HT1080 (cell line): ENCODE measurements at places on chromosomes 1 and 21.
A peak's percentile ranks its signal among the peaks of the same experiment; 100 is the strongest.

DNA sequence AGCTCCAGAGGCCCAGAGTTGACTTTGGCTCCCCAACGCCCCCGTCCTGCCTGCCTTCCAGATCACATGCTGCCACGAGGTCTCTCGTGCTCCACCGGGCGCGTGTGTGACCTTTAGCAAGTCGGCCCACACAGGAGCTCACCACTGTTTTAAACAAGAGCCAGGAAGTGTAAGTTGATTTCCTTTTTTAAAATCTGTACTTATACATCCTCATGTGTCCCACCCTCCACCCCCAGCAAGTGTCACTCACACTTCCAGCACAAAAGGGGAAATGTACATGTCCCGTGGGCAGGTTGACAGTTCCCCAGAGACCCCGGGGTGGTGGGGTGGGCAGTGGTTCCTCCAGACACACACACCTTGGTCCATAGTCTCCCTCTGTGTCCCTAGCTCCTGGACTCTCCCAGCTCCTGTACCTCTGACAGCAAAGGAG, 84.4 kb downstream of the STUM start:
- DNase-seq: no peak

- DNase-seq: peak; percentile 39
Measured at GRCh38 chr1:175154629-175155472, 37.7 kb downstream of the KIAA0040 start.

- DNase-seq: no peak
Measured at GRCh38 chr1:210822932-210823331, 311.0 kb downstream of the KCNH1 start.

- peak; percentile 55 for DNase-seq
Measured at GRCh38 chr1:1347663-1348419, 1.4 kb downstream of the DVL1 start.

DNA sequence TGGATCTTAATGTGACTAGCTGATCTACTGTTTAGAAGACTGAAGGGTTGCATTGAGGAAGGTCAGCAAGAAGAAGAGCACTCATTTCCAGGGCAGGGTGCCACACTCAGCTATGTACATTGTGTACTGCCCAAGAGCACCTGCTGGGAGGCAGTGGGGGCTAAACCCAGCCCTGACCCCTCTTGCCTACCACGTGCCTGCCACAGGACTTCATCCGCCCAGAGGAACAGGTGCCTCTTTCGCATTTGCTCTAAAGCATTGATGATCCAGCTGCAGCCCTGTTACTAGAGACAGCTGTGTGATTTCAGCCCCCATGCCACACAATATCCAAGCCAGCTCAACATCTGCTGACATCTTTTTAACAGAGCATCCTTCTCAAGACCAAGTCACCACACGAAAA, 341.8 kb downstream of the LMX1A start:
- no peak for DNase-seq

- no peak for DNase-seq
Measured at GRCh38 chr21:38995731-38996130, 187.5 kb downstream of the PSMG1 start.

DNA sequence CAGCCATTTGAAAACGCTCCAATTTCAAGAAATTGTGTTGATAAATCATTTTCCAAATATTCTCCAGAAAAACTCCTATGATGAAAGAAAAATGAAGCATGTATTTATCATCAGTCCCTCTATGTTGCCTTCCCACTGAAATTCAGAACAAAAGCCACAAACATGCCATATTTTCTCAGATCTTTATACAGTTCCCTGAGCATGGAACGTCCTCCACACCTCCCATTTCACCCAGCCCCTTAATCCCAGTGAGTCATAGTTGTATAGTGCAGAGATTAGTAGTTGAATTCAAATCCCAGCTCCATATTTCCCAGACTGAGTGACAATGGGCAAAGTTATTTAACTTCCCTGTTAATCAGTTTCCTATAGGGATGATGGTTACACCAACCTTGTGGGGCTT, 20.6 kb upstream of the NPL start:
- peak; percentile 56 for DNase-seq

DNA sequence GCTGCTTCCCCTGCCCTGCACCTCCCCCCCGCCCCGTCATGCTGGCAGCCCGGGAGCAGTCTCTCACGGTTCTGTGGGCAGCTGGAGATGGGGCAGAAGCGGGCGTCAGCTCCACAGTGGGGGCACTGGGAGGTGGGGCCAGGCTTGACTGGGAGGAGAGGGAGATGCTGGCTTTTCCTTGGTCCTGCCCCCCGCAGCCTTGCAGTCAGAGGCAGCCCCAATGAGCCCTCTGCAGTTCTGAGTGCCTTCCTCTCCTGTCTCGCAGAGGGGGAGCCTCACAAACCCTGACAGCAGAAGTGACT, 21.7 kb downstream of the ARHGEF10L start:
- peak; percentile 46 for DNase-seq

- DNase-seq: no peak
Measured at GRCh38 chr1:85445906-85446305, 19.1 kb downstream of the DDAH1 start.

DNA sequence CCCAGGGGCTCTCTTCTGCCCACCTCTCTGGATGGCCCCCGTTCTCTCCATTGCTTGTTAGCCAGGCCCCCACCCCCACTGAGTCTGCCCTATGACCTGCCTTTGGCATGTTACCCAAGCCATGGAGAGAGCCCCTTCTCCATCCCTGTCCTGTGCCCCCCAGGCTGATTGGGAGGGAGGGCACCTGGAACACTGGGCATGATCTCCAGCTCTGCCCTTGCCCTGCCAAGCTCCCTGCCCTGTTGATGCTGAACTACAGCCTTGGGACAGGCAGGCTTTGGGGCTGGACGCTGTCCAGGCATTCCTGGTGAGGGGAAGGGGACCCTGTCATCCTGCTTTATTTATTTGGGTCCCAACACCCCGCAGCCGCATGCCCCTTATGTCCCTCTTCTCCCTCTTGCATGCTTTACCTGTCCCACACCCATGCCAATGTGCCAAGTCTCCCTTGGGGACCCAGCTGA, 10.7 kb downstream of the TRIM46 start:
- no peak for DNase-seq

DNA sequence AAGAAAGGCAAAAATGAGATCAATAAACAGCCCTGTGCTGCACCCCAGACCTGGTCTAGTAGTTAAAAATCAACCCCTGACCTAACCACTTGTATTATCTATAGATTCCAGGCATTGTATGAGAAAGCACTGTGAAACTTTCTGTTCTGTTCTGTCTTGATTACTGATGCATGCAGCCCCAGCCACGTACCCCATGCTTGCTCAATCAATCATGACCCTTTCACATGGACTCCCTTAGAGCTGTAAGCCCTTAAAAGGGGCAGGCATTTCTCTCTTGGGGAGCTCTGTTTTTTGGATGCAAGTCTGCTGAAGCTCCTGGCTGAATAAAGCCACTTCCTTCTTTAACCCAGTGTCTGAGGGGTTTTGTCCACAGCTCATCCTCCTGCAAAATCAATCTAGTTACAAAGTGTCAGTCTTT, 24.2 kb upstream of the CD34 start:
- DNase-seq: no peak

DNA sequence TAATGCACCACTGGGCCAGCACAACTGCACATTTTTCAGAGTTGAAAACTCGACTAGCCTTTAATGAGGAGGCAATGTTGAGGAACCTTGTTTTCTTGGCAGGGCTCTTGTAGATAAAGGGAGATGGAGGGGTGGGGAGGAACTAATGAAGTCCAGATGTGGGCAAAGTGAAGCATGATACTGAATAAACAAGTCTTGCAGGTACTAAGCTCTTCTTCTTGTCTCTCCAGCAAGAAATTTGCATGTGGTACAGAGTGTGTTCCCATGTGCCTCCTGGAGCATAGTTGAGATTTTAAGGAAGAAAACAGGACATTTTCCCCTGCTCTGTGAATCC, 47.0 kb downstream of the PLPP3 start:
- no peak for DNase-seq

DNA sequence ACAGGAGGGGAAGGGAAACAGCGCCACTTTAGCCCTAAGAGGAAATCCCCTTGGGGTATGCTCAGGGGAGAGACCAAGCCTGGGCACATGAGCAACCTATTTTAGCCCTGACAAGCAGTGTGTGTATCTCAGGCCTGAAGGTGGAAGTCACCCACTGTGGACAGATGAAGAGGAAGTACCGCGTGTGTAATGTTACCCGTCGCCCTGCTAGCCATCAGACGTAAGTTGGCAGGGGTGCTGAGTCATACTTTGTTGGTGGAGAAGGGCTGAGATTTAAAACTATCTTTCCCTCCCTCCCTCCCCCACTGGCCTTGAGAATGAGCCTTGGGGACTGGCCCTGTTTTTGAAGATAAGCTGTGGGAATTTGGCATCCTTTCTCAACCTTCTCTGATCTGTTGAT, 11.2 kb downstream of the AGO1 start:
- DNase-seq: peak; percentile 60

DNA sequence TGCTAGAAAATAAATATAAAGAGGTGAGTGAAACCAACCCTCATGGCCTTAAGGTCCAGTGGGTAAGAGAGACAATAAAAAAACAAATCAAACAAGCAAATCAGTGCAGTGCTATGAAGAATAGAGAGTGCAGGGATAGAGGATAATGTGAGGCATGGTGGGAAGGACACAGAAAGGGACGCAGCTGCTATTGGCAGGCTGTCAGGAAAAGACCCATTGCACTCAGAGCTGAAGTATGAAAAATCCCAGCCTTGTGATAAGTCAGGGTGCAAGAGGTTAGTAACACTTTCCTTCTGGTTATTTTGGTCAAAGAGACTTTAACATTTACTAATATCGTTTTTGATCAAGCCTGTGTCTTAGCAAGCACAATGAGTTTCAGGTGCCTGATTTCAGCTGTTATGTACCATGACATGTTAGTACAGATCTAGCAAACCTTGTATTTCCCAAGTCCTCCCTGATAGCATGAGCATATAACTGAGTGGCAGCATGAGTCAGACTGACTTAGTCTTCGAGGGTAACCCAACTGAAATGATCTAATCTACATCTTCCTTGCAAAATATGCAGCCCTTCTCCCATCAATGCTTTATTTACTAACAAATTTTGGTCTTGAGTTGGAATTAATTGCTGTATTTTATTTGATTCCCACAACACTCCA, 31.7 kb downstream of the CHML start:
- peak; percentile 65 for DNase-seq

GRCh38 chr1:19444296-19445021, 40.9 kb downstream of the CAPZB start:
- no peak for DNase-seq

GRCh38 chr1:1562556-1563195, 12.0 kb downstream of the SSU72 start:
- DNase-seq: no peak

DNA sequence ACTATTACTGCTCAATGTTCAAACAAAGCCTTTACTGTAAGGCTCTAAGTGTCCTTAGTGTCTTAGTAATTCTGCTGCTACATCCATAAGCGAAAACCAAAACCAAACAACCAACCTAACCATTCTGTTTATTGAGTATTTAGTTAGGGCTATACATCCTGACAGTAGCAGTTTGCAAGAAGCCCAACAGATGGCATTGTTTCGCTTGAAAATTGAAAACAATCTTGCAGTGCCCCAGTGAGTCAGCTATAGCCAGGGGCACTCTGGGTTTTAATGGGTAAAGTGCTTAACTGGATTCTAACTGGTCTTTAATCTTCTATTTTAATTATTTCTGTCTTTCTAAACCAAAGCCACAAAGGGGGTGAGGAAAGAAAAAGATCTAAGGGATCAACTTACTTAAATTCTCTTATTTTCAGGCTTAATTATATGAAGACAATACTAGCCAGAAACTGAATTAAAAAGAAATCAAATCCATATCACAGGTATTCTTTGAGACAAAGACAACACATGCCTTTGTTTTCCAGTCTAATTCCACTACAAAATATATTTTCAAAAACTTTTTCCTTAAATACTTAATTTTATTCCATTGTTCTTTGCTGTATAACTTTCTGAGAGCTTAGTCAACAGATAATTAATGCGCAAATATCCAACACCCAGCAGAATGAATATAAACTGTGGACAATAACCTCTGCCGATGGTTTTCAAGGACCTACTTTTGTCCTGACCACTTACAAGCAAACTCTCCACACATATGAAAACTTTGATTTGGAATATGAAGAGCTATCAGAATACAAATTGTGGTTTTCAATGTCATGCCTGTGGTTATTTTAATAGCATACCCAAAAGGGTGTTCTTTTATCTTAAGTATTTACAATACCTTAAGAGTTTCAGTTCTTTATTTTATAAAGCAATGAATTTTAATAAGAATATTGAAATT, 15.2 kb downstream of the POGZ start:
- DNase-seq: peak; percentile 80

- DNase-seq: no peak
Measured at GRCh38 chr1:236565530-236565929, 38.8 kb downstream of the HEATR1 start.

DNA sequence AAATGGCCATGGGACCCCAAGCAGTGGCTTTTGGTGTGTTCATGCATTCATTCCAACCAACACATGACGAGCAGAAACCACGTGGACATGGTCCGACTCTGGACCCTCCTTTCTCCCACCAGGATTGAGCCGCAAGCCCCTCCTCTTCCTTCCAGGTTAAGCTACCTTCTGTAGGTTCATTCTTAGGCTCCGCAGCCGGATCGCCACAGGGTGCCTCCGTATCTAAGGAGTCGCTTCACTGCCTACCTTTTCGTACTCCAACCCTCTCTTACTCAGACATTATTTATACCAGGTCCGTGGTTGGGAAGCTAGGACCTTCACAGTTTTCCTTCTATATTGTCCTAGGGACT, 63.6 kb downstream of the RHBG start:
- DNase-seq: no peak
